ENCODE measurements at places on chromosomes 6 and 20.
A peak's percentile ranks its signal among the peaks of the same experiment; 100 is the strongest.

DNA sequence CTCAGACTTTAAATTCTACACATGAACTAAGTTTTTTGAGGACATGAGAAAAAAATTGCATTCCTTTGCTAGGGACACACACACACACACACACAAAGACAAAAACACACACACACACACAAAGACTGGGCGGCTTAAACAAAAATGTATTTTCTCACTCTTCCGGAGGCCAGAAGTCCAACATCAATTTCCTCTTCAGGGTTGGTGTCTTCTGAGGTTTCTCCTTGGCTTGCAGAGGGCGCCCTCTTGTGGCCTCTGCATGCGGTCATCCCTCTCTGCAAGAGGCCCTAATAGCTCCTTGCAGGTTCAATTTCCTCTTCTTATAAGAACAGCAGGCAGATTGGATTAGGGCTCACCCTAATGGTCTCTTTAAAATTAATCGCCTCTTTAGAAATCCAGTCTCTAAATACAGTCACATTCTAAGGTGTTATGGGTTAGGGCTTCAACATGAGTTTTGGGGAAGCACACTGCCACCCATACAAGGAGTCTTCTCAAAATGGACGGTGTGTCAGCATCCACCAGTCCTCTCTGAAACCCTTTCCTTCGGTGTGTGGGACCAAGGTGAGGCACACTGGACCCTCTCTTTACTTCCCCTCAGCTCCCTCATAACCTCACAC is 61.4 kb downstream of the GPR6 start:
- peak; percentile 90 for DNase-seq

- no peak for DNase-seq
Observed at GRCh38 chr6:150263765-150264404, 104.9 kb upstream of the IYD start.

DNA sequence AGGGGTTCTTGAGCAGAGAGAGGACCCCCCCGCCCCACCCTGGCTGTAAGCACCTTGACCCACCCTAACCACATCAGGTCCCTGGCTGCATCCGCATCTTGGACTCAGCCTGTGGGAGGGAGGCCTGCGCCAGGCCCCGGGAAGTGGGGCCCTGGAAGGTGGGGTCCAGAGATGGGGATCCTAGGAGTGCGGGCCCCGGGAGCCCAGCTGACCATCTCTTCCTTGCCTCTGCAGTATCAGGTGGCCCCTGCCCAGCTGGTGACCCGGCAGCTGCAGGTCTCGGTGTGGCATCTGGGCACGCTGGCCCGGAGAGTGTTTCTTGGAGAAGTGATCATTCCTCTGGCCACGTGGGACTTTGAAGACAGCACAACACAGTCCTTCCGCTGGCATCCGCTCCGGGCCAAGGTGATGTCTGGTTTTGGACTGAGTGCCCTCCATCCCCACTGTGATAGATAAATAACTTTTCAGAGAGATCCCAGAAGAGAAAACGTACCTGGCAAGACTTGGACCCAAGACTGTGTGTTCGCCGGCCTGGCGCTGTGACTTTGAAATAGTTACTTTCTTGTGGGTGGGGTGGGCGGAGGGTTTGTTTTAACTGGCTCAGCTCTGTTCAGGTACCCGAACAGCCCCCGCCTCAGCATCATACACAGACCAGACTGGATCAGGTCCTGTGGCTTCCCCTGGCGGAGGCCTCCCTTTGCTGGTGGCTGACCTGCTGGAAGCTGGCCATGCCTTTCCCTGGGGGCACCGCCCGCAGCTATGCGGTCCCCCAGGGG is 62.0 kb downstream of the EZR start:
- DNase-seq = no peak

DNA sequence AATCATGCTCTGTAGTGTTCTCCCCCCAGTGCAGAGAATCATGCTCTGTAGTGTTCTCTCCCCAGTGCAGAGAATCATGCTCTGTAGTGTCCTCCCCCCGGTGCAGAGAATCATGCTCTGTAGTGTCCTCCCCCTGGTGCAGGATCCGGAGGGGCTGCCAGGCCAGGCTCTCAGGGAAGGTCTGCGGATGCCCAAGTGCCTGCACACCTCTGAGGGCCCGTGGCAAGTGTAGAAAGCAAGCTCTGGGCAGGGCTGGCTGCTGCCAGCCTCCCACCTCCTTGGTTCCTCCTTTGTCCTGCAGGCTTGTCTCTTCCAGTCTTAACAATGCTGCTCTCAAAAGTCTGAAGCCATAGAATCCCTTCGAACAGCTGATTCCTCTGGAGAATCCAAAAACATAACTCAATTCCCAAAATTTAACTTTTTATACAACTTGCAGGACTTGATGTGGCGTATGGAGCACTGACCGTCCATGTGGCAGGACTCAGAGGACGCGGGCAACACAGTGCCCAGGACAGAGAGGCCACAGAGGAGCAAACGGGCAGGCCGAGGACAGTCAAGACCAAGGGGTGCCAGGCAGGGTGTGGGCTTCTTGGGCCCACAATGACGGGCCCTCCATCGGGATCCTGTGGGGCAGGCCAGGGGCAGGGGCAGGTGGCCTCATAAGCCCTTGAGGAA is 44.6 kb upstream of the BHLHE23 start:
- DNase-seq = no peak

GRCh38 chr6:17584241-17584803 is 15.8 kb upstream of the FAM8A1 start:
- DNase-seq = peak; percentile 58

- DNase-seq = no peak
Observed at GRCh38 chr6:89434954-89435353, 2.0 kb downstream of the ANKRD6 start.

DNA sequence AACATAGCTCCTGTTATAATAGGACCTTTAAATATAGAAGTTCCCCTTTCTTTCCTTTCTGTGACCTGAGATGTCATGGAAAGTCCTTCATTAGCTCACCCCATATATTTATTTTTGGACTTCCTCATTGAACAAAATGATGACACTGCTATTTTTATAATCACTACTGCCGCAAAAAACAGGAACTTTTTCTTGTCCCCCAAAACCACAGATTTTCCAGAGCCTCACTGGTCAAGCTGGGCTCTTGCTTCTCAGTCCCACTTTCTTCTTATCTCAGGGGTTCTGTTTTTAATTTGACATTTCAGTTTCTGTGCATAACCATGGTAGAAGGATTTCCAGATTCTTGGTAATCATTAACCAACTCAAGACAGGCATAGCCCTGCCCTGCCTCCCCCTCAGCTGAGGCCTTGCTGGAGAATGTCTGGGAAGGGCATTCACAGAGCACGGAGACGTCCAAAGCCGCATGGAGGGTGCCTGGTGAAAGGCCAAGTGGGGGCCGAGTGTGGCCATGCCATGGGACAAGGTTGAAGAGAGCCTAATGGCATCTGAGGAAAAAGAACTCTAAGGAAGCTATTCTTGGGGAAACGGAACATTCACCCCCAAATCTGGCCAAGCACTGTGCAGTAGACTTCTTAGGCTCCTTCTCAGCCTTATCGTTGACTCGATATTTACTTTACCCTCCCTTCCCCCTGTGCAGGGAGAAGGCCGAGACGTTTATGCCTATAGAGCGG is 73.7 kb downstream of the EDN1 start:
- no peak for DNase-seq

DNA sequence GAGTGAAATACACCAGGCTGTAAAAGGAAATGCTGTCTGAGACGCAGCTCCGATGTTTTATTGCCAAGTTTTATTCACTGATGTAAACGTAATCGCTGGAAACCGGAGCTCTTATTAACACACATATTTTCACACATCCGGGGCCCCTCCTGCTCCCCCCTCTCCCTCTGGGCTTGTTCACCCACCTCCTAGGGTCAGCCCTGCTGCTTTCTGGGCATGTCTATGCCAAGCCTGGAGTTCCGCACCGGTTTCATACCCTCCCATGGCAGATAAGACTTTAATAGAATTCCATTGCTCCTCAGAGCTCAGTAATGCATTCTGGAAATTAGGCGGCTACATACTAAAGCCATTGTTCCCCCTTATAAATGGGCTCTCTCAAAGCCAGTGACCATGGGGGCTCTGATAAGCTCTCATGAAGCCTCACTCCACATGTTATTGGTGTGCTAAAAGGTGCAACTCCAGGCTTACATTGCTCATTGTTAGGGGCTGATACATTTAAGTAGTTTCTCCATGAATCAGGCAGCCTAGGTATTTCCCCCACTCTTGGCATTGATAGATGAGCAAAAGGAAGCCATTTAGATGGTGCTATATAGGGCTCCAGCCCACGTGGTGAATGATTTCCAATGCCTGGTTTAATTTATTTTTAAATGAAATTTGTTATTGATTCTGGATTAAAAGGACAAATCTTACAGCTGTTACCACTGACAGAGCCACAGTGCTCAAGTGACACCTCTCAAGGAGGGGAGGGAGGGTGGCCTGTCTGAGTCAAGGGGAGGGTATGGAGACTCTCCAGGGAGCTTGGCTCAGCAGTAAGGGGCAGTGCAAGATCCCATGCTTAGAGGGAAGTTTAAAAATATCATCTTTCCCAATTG is 4.5 kb upstream of the VSTM2L start:
- no peak for DNase-seq

GRCh38 chr20:10603378-10603777 is 70.4 kb downstream of the JAG1 start:
- DNase-seq = no peak

DNA sequence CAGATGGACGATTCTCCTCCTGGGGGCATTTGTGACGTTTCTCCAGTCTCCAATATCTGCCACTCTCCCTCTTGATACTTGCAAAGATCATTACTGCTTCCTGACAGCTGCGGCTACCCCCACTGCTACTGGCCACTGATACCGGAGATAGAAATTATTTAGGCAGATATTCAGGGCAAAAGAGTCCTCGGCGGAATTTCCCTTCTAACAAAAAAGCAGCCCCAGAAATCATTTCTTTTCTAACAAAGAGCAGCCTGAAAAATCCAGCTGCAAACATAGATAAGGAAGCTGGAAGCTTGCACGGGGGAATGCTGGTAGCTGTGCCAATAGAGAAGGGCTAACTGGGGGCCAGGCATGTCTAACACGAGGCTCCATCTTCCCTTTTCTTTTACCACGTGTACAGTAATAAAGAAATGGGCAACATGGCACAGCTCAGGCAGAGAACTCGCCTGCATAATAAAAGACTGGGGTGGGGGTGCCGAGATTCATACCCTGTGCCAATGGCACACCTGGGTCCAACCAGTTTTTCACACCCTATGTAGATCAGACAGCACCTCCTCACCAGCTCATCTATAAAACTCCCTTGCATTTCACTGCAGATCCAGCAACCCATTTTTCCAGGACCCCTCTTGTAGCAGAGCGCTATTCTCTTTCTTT is 6.1 kb downstream of the TP53RK start:
- DNase-seq = no peak

DNA sequence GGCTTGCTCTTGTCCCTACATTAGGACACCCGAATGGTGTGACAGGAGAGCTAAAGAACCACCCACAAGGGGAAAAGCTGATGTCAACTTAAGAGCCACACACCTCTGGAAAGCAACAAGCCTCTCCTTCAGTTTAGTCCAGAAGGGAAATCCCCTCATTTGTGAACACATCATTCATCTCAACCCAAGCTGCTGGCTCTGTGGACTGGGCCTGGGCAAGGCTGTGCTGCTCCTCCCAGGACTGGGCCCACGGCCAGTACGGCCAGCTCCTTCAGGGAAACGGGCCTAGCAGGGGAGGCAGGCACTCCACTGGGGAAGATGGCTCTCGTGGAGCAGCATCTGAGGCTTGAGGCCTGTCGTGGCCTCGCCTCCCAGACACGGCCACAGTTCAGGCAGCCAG is 12.8 kb upstream of the SLC4A11 start:
- no peak for DNase-seq

DNA sequence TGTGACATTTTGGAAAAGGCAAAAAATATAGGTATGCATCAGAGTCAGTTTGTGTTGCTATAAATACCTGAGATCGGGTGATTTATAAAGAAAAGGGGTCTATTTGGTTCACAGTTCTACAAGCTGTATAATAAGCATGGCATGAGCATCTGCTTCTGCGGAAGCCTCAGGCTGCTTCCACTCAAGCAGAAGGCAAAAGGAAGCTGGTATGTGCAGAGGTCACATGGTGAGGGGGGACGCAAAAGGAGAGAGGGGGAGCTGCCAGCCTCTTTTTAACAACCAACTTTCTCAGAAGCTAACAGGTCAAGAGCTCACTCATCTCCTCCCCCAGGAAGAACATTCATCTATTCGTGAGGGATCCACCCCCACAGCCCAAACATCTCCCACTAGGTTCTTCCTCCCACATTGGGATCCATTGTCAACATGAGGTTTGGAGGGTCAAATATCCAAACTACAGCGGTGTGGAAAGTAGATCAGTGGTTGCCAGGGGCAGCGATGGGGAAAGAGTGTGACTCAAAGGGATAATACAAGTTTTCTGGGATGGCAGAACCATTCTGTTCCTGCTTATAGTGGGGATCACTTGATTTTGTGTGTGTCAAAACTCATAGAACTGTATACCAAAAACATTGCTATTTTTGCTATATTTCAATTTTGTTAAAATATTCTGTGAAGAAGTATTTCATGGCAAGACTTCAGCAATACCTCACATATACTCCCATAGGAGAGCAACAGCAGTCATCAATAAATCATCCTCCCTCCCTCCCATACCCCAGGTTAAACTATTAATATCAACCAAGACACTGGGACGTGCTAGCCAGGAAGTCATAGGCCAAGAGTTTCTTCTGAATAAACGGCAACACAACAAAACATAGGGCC is 9.9 kb upstream of the FAM50B start:
- DNase-seq = no peak

DNA sequence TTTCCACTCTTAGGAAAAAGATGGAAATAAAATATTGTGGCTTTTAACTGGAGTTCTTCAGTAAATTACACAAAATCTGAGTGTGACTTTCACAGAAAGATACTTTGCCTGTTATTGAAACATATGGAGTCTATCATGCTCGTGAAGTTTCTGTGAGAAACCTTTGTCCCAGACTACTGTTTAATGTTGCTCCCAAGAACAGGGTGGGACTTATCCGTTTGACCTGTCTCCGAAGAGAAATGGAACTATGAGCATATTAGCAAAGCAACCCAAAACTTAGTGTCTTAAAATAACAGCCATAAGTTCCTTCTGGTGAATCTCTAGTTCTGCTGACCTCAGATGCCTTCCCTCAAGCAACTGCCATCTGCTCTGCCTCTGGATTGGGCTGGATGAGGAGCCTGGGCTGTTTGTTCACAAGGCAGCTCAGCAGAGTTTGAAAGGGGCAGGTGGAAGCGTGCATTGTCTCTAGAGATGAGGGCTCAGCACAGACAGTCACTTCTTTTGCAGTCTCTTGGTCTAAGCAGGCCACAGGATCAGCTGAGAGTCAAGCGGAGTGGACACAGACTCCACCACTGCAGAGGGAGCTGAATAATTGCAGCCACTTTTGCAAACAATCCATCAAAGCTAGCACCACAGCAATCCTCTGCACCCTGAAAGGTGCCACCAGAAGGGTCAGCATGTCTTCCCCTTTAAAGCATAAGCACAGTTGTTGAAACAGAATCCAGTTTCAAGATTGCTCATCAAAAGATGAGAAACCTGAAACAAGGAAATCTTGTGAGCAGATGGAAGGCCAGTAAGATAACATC is 52.8 kb downstream of the MYB start:
- DNase-seq = no peak

- DNase-seq = no peak
Observed at GRCh38 chr6:74434171-74434570, 738.2 kb downstream of the CD109 start.

DNA sequence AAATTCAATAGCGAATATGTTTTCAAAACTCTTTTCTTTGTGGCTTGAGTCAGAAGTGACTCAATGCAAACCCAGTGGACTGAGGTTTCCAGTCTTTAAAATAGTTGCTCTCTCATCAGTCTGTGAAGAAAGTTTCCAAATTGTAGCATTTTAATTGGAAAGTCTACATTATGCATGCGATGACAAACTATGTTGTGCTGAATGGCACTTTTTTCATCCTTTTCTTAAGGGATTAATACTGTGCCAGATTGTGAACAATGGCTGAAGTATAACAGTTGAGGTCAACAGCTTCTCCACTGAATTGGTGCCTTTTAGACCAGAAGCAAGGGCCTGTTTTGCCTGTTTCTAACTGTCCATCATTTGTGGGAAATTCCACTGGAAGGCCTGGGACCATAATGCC is 377.1 kb downstream of the BTBD9 start:
- DNase-seq = no peak
